ENCODE measurements at places on chromosomes 4 and X.

- DNase-seq: no peak
These were observed 175.0 kb upstream of the UGT8 start for GRCh38 chr4:114423582-114423981.

DNA sequence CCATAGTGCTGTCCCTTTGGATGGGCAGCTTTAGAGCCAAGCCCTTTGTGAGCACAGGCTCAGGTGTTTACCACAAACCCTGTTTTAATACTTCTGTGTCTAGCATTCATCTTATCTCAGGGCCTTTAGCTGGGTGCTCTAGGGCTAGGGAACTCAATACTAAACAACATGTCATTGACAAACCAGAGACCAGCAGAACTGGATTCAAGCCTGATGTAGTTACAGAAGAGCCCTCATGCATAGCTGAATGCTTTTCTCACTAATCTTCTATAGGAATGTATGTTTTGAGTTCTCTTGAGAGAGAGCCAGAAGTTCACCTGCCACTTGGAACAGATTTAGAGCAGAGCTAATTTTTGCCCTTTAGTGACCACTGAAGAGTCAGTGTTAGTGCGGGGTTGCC, 142.6 kb downstream of the DCK start:
- no peak for DNase-seq

DNA sequence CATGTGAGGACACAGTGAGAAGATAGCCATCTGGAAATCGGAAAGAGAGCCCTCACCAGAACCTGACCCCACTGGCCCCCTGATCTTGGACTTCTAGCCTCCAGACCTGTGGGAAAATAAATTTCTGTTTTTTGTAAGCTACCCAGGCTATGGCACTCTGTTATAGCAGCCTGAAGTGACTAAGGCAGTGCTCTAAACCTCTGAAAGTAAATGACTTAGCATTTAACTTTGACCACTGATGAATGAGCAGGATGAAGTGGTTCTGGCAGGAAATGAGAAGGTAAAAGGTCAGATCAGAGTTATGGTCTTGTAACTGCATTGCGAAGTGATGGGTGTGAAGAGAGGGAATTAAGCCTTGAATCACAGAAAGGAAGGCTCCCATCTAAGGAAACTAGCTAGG, 17.0 kb downstream of the GPAT3 start:
- no peak for DNase-seq

GRCh38 chr4:146477054-146477453, 44.7 kb downstream of the SLC10A7 start:
- no peak for DNase-seq

DNA sequence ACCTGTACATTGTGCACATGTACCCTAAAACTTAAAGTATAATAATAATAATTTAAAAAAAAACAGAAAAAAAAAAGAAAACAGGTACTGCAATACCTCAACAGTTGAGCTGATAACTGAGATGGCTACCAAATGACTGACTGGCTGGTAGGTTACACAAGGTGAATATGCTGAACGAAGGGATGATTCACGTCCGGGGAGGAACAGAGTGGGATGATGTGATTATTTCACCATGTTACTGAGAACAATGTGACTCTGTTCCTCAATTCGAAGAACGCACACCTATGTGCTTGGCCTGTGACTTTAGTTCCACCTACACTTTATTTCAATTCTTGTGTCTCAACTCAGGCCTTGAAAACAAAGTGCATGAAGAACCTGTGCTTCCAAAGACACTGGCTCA, 111.7 kb downstream of the CXXC4 start:
- DNase-seq: no peak

GRCh38 chr4:48467442-48467841, 15.7 kb upstream of the SLC10A4 start:
- DNase-seq: no peak

- DNase-seq: no peak
These were observed 2.5 kb upstream of the RS1 start for GRCh38 chrX:18674417-18674787.

GRCh38 chr4:6301732-6302442, 32.2 kb downstream of the WFS1 start:
- no peak for DNase-seq

- no peak for DNase-seq
These were observed 3.7 kb upstream of the CXCL6 start for GRCh38 chr4:73832651-73833237.

DNA sequence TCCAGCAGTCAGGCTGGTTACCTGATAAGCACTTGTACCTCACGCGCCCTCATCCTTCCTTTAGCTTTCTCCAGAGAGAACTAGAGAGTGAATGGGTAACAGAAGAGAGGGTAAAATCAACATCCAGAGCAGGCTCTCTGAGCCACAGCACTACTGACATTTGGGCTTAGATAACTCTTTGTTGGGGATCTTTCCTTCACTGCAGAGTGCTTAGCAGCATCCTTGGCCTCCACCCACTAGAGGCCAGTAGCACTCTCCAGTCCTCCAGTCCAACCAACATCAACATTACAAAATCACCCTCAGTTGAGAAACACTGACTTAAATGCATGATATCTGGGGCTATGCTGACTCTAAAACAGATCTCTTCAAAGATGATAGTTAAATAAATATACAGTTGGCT, 220.7 kb downstream of the TACR3 start:
- no peak for DNase-seq

- no peak for DNase-seq
These were observed 256.4 kb upstream of the GRID2 start for GRCh38 chr4:92047209-92047875.

DNA sequence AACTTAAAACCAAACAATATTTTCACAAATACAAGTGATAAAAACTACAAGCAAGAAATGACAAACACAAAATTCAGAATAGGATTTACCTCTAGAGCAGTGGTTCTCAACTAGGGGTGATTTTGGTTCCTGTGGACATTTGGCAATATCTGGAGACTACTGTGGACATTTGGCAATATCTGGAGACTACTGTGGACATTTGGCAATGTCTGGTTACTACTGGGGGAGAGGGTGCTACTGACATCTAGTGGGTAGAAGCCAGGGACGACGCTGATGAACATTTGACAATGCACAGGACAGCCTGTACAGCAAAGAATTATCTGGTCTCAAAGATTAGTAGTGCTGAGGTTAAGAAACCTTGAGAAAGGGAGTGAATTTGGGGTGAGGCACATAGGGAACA, 169.8 kb downstream of the CLCN4 start:
- no peak for DNase-seq
